Calu3 (cell line): ENCODE measurements at places on chromosomes 5 and 9. TPM values are rescaled to one million over a fixed set of nuclear protein-coding genes. Genes with fewer than 3 reads are reported as not detected.
A peak's percentile ranks its signal among the peaks of the same experiment; 100 is the strongest.

- DNase-seq = no peak
Measured at GRCh38 chr5:14296533-14297331, 153.6 kb downstream of the TRIO start.

GRCh38 chr9:133991964-133992779 lies at the start of gene VAV2:
TSS of gene VAV2 (minus strand) at chr9:133992324. CDS start at chr9:133992278, 46 bp downstream.
- DNase-seq = peak; percentile 56

DNA sequence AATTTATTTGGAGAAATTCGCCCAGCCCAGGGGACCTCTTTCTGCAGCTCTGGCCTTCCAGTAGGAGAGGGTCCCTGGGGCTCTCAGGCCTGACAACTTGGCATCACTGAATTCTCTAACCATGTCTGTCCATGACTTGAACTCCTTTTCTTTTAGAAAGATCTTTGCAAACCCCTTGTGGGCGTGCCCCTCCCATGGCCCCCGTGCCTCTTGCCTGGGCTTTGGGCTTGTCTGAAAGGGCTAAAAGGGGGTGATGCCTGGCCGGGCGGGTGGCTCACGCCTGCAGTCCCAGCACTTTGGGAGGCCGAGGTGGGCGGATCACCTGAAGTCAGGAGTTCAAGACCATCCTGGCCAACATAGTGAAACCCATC lies 3.2 kb upstream of the SQSTM1 start:
- DNase-seq = no peak

Gene PCDHGA1
- total RNA-seq = 0.29 TPM in 1 of 2 replicates, not detected in the other

GRCh38 chr5:154997746-154998145 lies 15.8 kb upstream of the KIF4B start:
- no peak for DNase-seq

DNA sequence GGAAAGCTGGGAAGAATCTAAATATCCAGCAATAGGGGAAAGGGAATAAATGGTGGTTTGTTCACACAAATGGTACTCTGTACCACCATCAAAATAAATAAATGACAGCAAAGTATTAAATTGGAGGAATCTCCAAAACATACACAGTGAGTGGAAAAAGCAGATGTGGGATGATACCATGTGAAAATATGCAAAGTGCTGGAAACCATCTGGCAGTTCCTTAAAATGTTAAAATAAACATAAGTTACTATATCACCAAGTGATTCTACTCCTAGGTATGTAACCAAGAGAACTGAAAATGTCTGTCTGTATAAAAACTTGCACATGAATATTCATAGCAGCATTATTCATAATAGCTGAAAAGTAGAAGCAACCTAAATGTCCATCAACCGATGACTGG lies 41.9 kb upstream of the TEX48 start:
- no peak for DNase-seq

Gene TCF7
- total RNA-seq = 13.6 and 16.8 TPM in 2 replicates

Gene CATSPER3
- 1.4 and 1.5 TPM in 2 replicates for total RNA-seq

Gene SPATA31C1
- total RNA-seq = not detected in 2 replicates

DNA sequence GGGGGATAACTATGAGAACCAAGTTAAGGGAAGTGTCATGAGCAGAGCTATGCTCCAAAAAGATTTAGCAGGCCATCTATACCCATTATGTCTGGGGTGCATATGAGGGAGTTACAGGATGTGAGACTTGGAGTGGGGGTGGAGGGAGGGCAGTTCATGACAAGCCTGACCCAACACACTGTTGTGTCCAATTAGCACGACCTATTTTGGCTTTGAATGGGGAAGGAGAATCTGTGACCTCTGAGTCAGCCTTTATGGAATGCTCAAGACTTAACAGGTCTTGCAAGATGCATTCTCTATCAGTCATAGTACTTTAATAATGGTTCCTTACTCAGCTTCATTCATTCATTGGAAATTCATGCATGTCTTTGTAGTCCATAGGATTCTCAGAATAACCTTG lies 71.7 kb downstream of the GRIA1 start:
- peak; percentile 13 for DNase-seq

DNA sequence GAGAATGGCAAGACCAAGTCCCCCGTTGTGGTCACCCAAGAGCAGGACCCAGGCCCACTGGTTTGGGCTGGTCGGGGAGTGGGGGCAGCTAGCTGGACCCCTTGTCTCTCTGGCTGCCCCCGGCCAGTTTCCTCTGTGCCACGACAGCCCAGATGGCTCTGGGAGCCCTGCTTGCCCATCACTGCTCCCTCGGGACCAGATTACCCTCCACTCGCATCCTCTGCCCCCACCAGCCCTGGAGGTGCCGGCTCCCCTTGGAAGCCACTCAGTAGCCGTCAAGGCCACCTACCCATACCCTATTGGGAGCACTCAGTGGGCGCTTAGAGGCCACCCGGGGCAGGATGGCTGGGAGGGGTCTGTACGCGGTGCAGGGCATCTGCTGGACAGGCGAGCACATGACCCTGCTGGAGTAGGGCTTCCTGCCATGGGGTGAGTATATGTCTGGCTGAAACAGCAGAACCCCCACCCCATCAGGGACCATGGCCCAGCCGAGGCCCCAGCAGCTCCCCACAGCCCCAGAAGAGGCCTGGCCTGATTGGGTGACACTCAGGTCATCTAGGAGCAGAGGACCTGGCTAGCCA lies 70.0 kb downstream of the ZNF354C start:
- DNase-seq = no peak

GRCh38 chr9:14321517-14322130 lies 7.7 kb upstream of the NFIB start:
- no peak for DNase-seq

GRCh38 chr9:5230554-5230953 lies 665 bp upstream of the INSL4 start:
- DNase-seq = no peak

Gene SMIM33
- total RNA-seq = not detected in 2 replicates

GRCh38 chr9:81499021-81499454 lies 190.3 kb downstream of the TLE1 start:
- DNase-seq = no peak

DNA sequence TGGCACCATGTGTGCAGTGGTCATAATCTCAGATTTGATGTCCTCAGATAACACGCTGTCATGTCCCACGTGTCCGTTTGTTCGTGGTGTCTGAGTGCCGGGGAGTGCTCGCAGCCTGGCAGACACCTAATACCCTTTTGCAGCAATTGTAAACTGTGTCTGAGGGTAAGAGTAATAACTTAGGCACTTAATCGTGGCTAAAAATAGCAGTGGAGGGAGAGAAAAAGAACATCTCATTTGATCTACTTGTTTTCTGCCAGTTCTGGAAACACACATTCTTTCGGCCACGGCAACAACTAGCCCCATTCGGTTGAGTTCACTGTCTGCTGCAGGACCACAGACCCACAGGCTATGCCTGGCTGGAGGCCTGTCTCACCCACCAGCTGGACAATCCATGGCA lies 16.5 kb downstream of the ADCY2 start:
- no peak for DNase-seq

GRCh38 chr5:151585970-151586369 lies 5.2 kb downstream of the FAT2 start:
- no peak for DNase-seq

Gene ANKRD31
- 1.5 and 1.7 TPM in 2 replicates for total RNA-seq

DNA sequence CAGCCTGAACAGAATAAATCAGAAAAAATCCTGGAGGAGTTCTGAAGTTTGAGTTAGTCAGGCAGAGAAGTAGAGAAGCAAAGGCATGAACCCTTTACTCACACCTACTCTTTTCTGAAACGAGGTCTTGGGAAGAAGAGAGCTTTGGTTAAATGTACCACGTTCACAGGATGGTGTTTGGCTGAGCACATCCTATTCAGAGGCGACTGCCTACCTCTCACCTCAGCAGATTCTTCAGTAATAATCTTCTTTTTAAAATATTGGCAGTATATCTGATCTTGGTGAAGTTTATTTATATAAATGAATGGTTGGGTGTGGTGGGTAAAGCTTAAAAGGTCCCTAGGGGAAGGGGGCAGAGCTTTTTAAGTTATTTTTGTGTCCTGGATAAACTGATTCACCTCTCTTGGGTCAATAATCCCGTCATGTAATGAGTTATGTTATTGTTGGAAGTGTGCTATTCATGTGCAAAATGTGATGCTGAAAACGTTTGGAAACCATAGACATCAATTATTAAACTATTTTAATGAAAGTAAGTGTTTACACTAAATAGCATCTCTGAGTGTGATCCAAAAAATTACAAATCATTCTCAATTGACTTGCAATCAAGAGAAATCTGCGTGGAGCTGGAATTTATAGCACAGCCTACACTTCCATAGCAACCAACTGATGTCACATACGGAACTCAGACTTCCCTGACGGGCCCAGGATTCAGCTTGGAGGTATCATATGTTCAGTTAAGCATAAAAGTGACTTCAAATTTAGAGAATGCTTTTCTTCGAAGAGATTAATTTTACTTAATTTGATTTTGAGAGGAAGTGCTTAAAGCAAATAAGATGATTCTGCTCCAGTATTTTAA lies 94.3 kb upstream of the EQTN start:
- DNase-seq = no peak

GRCh38 chr9:93129691-93130500 lies 4.2 kb downstream of the NINJ1 start:
- DNase-seq = no peak

Gene SH3TC2
- 54.6 and 60.3 TPM in 2 replicates for total RNA-seq

DNA sequence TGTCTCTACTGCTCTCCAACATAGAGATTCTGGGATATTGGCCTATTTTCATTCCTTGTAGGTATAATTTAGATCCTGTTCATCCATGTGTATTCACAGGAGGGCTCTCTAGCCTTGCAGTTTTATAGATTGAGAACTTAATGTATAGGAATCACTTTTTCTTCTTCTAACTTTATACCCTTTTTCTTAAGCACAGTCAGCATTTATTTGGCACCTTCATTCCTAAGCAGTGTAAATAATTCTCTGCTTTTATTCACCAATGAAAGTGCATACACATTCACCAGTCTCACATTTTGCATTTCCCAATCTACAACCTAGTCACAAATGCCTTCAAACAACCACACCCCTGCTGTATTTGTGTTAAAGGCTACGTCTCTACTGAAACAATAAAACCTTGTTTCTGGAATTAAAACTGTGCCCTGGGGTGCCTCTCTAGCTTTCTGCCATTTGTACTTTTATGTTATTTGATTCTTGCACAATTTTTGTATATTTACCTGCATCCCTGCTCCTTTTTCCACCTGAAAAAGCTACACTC lies 49.3 kb downstream of the NREP start:
- DNase-seq = peak; percentile 15

- DNase-seq = peak; percentile 8
Measured at GRCh38 chr5:14830210-14831005, 41.2 kb downstream of the ANKH start.

Gene CKMT2
- 0.24 TPM in 1 of 2 replicates, not detected in the other for total RNA-seq

Gene HMCN2
- total RNA-seq = 0.32 TPM in 1 of 2 replicates, not detected in the other

Gene PRDM9
- not detected in 2 replicates for total RNA-seq

DNA sequence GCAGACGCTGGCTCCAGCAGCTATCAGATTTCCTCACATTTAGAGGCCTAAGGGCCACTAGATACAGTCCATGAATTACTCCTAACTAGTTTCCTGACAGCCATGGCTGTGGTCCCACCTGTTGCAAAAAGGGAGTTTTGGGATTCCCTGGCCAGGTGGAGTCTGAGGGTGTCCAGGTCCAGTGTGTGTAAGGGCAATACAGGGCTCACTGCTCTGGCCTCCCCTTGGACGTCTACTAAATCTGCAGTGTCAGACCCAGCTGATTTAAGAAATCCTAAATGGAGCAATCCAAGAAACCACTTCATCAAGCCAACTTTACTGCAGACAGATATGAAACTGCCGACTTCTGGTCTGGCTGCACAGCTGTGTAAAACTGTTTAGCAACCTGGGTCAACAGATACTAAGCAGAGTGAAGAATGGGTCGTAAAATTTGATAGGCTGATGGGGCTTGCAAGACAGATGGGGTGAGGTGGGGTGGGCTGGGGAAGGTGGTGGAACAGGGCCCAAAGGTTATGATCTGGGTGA lies 116.4 kb downstream of the GADD45G start:
- DNase-seq = no peak

DNA sequence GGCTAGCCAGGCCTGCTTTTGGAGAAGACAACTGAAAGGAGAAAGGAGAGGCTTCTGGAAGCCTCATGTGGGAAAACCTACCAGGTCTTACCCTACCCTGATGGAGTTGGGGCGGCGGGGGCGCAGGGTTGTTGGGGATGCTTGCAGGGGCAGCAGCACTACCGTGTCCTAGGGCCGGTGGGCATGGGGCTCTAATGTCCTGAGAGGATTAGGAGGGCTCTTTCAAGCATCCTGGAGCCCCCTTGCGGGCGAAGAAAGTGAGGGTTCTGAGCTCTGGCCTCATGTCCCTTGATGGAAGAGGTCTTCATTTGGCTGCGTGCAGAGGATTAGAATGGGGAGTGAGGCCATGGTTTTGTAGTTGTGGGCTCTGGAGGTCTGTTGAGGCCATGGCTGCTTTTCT lies 86.9 kb upstream of the PITX1 start:
- DNase-seq = no peak

DNA sequence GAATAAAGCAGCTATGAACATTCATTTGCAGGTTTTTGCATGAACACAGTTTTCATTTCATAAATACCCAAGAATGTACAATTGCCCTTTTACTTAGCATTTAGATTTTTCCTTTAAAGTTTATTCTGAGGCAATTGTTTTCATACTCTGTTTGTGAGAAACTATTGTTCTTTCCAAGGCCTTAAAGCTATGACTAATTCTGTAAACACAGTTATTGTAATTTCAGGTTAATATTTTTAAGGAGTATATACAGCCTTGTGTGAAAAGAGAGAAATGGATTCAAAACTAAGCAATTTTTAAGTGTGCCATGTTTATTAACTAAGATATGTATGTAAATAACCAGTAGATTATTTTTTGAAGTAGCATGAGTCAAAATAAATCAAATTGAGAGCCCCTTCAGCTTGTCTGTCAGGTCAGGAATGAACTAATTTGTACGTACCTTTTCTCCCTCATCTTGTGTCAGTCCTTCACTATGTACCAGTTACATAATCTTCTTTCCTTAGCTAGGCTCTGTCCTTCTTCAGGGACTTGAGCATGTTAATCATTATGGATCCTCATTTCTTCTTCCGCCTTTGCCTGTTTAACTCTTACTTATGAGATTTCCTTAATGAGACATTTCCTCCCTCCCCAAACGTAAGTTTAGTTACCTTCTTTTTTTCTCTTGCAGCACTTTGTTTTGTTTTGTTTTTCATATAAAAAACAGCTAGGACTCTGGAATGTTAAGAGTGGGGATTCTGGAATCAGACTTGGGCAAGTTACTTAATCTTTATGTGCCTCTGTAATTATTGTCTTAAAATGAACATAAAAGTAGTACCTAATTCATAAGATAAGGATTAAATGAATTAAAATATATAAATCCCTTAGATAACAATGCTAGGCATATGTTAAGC lies 63.6 kb downstream of the NIPBL start:
- no peak for DNase-seq

Gene PKD2L2
- not detected in 2 replicates for total RNA-seq

Gene C5orf22
- 25.2 and 27.9 TPM in 2 replicates for total RNA-seq

GRCh38 chr9:137722481-137722880 lies 103.7 kb downstream of the EHMT1 start:
- no peak for DNase-seq

- no peak for DNase-seq
Measured at GRCh38 chr5:18043344-18043743, 409.1 kb downstream of the TAF11L14 start.

GRCh38 chr5:136006164-136006563 lies 22.6 kb upstream of the TGFBI start:
- no peak for DNase-seq

GRCh38 chr9:107147134-107147533 lies 135.9 kb upstream of the RAD23B start:
- no peak for DNase-seq
